SJSA1 (cell line): ENCODE measurements at places on chromosomes 12 and 14. TPM values are rescaled to one million over a fixed set of nuclear protein-coding genes. Genes with fewer than 3 reads are reported as not detected.

The MGP gene
- total RNA-seq, result not detected in 2 replicates

The TMEM121 gene
- total RNA-seq, result 1.2 and 2.9 TPM in 2 replicates

- no peak for DNase-seq
Observed at GRCh38 chr12:103024650-103025049, 67.2 kb downstream of the ASCL1 start.

- no peak for DNase-seq
Observed at GRCh38 chr14:86955771-86956354, 1037.1 kb downstream of the GALC start.

The KRT5 gene
- not detected in 2 replicates for total RNA-seq

DNA sequence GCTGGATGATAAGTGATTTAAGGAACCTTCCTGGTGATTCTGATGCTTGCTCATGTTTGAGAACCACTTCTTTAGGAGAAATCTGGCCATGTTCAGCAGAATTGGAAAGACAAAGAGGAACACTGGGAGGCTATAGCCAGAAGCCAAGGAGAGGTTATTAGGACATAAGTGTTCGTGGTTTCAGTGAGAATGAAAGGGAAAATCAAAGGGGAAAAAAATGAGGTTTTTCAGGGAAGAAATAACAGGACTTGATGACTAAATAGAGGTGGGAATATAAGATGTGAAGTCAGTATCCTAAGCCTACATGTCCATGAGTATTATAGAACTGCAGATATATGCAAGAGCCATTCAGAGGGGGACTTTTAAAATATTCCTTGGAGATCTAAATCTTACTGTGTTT, 95.6 kb downstream of the DAAM1 start:
- DNase-seq, result no peak

- DNase-seq, result no peak
Observed at GRCh38 chr12:121787063-121788025, 6.1 kb downstream of the RHOF start.

The RNF31 gene
- total RNA-seq, result 40.3 and 135 TPM in 2 replicates

DNA sequence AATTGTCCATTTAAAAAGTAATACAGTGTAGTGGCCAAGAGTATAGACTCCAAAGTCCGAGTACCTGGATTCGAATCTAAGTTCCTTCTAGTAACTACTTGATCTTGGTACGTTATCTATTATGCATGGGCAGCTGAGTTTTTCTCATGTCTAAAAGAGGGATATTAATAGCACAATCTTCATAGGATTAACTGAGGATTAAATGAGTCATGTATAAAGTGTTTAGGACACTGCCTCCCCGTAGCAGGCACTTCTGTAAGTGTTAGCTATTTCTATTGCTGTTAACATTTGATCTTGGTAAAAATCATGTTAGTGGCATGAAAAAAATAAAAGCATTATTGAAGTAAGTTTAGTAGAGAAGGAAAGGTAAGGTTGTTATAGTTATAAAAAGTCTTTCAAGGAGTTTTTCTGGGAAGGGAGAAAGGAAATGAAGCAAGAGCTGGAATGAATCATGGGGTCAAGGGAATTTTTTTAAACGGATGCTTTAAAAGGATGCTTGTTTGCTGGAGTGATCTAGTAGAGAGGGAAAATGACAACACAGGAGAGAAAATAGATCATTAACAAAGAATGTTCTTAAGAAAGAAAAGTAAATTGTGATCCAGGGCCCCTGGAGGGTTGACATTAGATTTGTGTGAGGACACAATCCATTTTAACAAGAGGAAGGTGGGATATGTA, 502.2 kb upstream of the USP15 start:
- DNase-seq, result no peak

DNA sequence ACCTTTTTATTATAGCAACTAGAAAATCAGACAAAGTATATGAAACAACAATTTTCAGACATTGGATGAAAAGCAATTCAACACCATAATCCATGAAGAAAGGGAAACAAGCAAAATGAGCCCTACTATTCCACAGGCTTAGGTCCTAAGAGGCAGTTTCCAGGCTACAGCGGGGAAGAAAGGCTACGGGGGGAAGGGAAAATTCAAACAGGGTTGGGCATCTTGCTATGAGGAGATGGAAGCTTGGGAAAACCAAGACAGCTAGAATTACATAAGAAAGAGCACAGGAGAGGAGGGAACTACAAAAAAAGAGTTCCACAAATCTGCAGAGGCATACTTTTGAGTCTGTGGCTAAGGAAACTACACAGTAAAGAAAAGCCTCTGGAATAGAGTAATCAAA, 356.0 kb upstream of the CLEC14A start:
- no peak for DNase-seq

- no peak for DNase-seq
Observed at GRCh38 chr14:68650404-68650994, 142.4 kb downstream of the ZFP36L1 start.

The PTMS gene
- total RNA-seq, result 243 and 442 TPM in 2 replicates

The NOVA1 gene
- not detected in 2 replicates for total RNA-seq

GRCh38 chr12:104742551-104743201, 215.4 kb downstream of the SLC41A2 start:
- DNase-seq, result no peak

DNA sequence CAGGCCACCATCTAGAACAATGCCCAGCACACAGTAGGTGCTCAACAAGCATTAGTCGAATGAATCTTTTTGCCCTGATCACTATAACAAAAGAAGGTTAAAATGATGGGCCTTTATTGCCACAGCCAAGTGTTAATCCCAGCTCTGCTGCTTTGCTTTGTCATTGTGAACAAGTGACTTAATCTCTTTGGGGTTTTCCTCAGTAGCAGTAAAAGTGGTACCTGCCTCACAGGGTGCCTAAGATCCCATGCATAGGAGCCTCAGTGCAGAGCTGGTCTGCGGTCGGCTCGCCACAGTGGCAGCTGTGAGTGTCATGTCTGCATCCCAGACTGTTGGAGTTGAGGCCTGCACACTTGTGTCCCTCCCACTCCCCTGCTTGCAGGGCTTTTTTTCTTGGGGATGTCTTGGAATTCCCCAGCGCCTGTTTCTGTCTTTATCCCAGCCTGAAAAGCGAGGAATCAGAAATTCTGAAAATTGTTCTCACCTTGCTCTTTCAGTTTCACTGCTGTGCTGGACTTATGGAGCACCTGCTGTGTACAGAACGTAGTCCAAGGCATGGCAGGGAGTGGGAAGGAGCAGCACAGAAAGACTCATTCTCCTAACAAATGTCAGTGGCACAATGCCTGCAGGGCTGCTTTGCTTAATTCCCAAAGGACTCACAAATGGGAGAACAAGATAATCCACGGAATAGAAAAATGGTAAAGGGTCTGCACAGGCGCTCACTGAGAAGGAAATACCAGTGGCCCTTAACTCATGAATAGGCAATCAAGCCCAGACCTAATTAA, 90.8 kb downstream of the EML1 start:
- no peak for DNase-seq

DNA sequence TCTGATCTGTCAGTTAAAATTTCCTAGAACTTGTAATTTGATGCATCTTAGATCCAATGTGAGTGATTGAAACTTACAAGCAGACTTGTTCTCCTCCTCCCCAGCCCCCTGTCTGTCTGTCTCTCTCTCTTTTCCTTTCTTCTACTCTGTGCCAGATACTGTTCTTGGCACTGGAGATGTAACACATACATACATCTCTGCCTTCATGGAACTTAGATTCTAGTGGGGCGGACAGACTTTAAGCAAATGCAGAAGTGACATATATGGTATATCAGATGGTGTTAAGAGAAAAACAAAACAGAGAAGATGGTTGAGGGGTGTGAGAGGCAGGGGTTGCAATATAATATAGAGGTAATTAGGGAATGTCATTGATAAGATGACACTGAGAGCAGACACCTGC, 6.6 kb downstream of the CHST11 start:
- no peak for DNase-seq

DNA sequence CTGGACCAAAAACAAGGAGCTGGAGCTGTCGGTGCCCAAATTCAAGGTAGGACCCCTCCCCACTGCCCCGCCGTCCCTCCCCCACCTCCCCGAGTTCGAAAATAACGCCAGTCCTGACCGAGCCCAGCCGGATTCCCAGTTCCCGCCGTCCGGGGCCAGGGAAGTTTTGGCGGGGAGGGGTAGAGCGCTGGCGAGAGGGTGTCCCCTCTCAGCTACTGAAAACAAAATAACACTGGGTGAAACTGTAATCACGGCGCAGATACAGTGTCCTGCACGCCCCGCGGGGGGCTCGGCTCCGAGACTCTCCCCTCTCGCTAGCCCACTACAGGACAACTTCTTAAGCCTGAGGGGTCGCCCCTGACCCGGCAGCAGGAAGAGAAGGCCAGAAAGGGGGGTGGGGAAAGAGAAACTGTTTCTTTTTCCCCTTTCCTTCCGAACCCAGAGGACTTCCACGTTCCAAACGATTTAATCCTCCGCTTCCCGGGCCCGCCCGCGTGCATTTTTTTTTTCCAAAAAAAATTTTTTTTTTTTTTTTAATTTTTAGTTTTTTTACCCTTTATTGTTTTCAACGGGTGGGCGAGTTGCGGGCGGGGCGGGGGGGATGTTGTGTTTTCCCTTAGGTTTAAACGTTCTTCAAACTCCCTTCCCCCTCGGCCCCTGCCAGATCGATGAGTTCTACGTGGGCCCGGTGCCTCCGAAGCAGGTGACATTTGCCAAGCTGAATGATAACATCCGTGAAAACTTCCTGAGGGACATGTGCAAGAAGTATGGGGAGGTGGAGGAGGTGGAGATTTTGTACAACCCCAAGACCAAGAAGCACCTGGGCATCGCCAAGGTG, 1.6 kb downstream of the SETD1B start:
- peak; percentile 60 for DNase-seq

GRCh38 chr14:45531022-45531421, 278.0 kb upstream of the MIS18BP1 start:
- DNase-seq, result no peak

The IQSEC3 gene
- not detected in 2 replicates for total RNA-seq

DNA sequence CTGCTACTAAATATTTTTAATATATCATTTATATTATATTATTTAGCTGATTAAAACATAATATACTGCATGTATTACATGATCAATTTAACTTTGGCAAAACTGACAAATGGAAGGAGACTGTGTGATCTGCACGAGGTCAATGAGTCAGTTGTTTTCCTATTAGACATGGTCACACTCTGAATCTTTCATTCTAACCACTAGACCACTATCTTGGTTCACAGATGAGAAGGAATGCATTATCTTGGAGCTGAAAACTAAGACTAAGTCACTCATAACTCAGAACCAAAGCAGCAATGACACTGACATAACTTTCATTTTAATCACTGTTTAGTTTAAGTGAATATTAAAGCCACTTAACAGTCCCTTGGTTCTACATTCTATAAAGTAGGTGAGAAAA, 37.4 kb downstream of the GNPTAB start:
- DNase-seq, result no peak

The MSRB3 gene
- 47.2 and 55.9 TPM in 2 replicates for total RNA-seq

DNA sequence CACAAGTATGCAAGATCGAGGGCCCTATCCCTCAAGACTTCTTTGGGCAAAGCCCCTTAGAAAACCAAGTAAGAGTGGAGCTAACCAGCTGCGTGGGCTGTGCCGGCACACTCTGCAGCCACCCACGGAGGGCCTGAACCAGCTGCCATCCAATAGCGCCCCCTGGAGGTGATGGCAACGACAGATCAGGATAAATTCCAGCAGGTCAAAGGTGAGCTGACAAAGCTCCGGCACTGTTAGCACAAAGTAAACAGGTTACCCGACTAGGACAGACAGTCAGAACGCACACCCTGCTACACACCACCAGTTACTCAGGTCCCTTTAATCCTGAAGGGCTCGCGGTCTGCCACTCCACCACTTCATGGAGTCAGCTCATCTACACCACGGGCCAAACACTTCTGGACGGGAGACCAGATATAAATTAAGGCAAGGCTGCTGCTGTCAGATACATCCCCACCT, 4.9 kb downstream of the ZBTB39 start:
- peak; percentile 37 for DNase-seq

DNA sequence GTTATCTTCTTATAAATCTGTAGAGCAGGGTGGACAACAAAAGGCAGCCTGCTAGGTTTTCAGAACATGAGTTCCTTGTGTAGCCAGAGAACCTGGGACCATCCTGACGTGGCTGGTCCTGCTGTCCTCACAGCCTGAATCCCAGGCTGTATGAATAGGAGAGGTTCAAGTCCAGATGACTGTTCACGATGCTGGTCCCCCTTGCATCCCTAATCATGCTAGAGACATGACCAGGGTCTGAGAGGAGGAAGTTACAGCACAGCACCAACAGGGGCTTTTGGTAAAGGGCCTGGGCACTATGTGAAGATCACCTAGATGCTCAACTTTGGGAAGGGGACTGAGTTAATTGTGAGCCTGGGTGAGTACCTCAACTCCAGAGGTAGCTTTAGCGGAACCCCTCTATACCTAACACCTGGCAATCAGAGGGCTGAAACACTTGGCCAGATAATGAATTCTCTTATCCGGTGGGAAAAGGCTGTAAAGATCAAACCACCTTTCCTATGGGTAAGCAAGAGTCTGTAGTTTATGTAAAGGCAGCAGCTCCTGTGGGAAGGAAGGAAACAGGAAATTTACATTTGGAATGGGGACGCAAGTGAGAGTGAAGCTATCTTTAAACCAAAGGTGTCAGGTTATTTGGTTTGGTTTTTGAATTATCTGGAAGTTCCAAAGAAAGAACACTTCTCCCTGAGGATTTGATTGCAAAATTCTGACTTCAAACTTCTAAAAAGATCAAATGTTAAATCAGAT, 112.8 kb downstream of the DAD1 start:
- no peak for DNase-seq

DNA sequence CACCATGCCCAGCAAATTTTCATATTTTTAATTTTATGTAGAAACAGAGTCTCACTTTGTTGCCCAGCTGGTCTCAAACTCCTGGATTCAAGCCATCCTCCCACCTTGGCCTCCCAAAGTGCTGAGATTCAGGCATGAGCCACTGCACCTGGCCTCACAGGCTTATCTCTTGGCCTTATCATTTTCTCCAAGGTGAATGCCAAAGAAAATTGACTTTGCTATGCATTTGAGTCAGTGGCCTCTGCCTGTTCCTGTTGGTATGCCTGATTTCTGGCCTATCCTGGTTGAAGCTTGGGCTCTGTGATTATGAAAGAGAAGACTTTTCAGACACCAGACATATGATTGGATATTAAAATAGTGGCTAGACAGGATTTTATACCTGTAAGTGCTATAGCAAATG, 34.2 kb downstream of the MANSC1 start:
- DNase-seq, result no peak

GRCh38 chr12:52528641-52529143, 8.5 kb upstream of the KRT5 start:
- DNase-seq, result no peak

DNA sequence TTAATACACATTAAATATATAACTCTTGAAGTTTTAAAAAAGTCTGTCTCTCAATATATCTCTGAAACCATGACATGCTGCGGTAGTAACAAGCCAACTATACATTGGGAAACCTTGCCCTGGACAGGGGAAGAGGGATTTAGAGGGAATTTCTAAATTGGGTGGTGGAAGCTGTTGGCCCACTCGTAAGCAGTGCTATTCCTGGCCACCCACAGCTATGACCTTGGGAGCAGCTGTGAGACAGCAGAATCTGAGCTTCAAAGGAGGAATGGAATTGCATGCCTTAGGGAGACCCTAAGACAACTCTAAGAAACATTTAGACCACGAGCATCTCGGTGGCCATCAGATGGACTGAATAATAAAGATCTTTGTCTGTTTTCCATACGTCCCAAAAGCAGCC, 15.8 kb upstream of the GCH1 start:
- no peak for DNase-seq
